Kidney (tissue), 22 donors: ENCODE measurements at places on chromosomes 1 and 21.

DNA sequence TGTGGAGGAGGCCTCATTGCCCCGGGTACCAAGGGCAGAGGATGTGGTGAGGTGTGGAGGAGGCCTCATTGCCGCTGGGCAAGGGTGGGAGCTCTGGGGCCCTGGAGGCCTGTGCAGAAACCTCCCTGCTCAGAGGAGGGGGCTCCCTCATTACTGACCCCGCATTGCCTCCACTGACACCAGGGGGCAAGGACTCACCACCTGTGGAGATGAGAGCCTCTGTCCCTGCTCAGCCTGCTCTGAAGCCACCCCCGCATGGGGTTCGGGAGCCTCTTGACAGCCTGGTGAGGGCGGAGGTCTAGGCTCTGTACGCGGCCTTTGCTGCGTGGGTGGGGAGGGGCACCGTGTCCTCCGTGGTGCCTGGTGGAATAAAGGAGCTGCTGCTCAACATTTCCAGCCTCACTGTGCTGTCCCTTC, 95.0 kb upstream of the COL6A1 start:
- no peak for DNase-seq

GRCh38 chr1:44598167-44598566, 76.1 kb downstream of the TMEM53 start:
- DNase-seq, result no peak

DNA sequence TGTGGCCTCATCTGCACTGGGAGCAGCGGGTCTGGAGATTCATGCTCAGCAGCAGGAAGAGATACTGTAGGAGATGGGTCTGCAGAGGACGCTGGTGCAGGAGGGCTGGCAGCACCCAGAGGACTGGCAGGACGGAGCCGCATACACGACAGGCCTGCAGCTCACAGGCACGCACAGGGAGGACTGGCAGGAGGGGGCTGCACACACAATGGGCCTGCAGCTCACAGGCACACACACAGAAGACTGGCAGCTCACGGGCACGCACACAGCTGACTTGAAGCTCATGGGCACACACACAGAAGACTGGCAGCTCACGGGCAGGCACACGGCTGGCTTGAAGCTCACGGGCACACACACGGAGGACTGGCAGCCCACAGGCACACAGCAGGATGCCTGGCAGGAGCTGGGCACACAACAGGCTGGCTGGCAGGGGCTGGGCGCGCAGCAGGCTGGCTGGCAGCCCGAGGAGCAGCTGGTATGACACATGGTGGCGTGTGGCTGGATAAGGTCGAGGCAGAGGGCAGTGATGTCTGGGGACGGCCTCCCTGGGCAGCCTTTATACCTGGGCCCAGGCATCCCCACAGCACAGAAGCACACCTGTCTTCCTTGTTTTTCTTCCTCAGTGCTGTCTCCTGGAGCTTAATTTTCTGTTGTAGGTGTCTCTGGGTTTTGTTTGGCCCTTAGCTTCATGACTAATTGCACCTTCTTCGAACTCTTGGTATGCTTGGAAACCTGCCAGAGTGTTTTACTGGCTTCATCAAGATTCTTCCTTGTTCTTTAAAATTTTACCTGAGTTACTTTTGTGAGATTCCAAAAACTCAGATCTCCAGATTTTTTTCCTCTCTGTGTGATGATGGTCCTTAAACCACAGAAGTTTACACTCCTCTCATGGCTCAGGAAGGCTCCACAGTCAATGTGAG, at the start of gene KRTAP12-2:
TSS of gene KRTAP12-2 (minus strand) at position 527 of the 920 bp plus-strand sequence. CDS start at position 486, 41 bp downstream.
- no peak for DNase-seq

- no peak for DNase-seq
Observed at GRCh38 chr1:225777058-225777582, 506 bp upstream of the SRP9 start.

GRCh38 chr1:52032124-52032784, 1.4 kb downstream of the KTI12 start:
- no peak for DNase-seq
